ENCODE measurements at places on chromosomes 7 and 10.

- DNase-seq, result no peak
These were observed 79.6 kb downstream of the TNS3 start for GRCh38 chr7:47502240-47502877.

DNA sequence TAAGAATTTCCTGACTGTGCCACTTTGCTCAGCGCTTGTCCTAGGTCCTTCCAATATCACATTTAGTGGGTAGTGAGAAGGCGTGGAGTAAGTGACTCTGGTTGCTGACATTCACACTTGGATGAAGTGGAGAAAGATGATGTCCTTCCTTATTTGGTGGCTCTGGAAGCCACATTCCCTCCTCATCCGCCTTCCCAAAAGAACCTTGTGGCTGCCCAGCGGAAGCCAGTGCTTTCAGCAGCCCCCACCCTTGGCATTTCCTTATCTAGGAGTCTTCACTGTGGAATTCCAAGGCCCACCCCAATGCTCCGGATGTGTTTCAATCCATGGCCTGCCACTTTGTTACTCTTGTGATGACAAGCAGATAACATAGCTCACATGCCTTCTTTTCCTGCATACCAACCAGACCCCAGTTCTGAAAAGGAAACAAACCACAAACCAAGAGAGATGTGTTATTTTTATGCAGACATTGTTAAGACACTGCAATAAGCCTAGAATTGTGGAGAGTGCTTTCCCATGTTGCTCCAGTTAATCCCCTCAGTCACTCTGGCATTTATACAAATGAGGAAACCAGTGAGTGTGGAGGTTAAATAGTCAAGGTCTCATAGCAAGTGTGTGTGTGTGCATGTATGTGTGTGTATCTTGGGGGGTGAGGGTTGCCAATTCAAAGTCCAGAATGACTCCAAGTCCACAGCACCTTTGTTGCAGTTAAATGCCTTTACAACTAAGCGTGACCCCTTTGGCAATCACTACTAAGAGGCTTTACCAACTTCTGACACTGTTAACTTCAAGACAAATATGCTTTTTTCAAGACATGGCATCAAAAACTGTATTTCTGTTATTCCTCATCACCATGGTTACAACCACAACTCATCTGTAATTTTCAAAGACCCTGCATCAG lies 10.3 kb upstream of the ANKRD1 start:
- no peak for DNase-seq

GRCh38 chr10:50511492-50512213 lies 112.1 kb downstream of the SGMS1 start:
- DNase-seq, result no peak

DNA sequence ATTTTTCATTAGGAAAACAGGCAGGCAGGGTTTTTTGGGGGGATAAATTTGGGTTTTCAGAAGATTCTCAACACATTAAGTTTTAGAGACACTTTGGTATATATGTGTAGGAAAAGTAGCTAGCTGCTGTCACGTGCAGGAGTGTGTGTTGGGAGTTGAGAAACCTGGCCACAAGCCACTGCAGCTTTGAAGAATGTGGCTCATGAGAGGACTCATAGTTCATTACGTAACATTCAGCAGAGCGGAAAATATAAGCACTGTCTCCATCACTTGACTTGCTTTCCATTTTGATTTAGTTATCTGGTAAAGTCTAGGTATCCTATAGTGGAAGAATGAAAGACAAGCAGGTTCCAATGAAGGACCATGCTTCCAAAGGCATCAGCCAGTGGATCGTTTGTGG lies 31.2 kb downstream of the SMNDC1 start:
- DNase-seq, result peak; percentile 75

- DNase-seq, result no peak
These were observed 83.6 kb upstream of the CHCHD3 start for GRCh38 chr7:133165529-133165928.

DNA sequence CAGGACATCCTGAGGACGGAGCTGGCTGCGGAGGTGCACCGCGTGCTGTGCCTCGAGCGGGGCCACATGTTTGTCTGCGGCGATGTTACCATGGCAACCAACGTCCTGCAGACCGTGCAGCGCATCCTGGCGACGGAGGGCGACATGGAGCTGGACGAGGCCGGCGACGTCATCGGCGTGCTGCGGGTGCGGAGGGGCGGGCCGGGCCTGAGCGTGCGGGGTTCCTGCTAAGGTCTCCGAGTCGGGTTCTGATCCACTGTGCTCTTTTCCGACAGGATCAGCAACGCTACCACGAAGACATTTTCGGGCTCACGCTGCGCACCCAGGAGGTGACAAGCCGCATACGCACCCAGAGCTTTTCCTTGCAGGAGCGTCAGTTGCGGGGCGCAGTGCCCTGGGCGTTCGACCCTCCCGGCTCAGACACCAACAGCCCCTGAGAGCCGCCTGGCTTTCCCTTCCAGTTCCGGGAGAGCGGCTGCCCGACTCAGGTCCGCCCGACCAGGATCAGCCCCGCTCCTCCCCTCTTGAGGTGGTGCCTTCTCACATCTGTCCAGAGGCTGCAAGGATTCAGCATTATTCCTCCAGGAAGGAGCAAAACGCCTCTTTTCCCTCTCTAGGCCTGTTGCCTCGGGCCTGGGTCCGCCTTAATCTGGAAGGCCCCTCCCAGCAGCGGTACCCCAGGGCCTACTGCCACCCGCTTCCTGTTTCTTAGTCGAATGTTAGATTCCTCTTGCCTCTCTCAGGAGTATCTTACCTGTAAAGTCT lies 10.4 kb downstream of the ATG9B start:
- DNase-seq, result peak; percentile 95

GRCh38 chr7:29394321-29394720 lies 169.3 kb upstream of the PRR15 start:
- no peak for DNase-seq

- no peak for DNase-seq
These were observed 7.8 kb downstream of the CRHR2 start for GRCh38 chr7:30674420-30674819.

DNA sequence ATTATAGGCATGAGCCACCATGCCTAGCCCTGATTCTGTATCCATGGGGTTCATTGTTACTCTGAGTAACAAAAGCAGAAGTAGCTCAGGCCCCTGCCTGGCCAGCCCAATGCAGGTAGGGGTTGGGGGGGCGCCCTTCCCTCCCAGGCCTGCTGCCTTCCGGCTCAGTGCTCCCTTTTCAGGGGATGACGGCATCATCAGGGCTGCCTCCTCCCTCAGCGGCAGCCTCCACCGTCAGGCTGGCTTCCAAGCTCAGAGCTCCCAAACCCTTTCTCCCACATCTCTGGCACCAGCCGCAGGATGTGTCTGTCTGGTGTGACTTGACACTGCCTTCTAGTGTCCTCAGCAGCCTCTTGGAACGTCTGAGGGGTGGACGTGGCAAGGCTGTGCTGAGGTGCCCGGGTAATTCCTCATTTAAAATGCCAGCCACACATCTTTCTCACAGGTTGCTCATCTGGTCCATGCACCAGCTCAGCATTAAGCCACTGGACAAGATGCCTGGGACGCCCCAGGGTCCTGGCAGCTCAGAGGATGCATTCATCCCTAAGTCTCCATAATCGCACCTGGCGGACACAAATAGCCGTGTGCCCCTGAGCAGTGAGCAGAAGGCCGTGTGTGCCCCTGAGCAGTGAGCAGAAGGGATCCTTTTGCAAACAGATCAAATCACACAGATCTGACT lies 38.2 kb downstream of the PAPOLB start:
- DNase-seq, result peak; percentile 14

Data from Peyer's patch (tissue), 4 donors.